ENCODE measurements at places on chromosomes 12 and 14.

DNA sequence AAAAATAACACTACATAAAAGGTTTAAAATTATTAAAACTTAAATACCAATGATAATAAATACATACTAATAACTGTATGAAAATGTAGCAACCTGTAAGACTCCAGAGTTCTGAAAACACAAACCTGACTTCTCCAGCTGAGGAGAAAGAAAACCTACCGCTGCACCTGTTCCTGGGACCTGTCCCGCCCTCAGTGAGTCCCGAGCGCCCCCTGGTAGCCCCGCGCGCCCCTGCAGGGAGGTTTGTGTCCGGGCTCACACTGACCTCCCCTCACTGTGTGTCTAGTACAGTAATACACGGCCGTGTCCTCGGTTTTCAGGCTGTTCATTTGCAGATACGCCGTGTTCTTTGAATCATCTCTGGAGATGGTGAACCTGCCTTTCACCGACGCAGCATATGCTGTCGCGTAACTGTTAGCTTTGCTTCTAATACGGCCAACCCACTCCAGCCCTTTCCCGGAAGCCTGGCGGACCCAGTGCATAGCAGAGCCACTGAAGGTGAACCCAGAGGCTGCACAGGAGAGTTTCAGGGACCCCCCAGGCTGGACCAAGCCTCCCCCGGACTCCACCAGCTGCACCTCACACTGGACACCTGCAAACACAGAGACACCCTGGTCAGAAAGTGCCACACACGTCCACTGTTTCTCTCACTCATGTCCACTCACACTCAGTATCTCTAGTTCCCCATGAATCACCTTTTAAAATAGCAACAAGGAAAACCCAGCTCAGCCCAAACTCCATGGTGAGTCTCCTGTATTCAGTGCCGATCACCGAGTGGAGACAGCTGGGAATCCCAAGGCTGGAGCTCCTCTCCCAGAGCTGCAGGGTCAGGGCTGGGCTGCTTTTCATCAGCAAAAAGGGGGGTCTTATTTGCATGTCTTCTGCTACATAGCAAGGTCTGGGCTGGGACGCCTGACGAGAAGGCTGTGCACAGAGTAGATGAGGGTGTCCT, 1276.3 kb downstream of the TMEM121 start:
- DNase-seq, result no peak

DNA sequence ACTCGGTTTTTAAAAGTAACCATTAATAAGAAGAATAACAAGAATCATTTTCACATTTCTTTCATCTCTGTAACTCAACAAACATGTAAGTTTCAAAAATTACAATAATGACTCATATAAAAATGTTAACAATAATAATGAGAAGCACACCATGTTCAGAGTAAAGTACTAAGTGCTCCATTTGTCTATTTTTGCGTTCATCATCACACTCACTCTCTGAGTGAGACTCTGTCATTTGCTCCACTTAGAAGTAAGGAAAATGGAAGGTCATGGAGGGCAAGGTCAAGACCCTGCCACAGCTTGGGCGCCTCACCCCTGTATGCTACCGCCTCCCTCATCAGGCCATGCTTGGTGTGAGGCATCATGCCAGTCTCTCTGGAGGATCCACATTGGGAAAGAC, 129.9 kb downstream of the TMEM30B start:
- no peak for DNase-seq

- no peak for DNase-seq
Measured at GRCh38 chr12:105569886-105570285, 239.4 kb downstream of the C12orf75 start.

DNA sequence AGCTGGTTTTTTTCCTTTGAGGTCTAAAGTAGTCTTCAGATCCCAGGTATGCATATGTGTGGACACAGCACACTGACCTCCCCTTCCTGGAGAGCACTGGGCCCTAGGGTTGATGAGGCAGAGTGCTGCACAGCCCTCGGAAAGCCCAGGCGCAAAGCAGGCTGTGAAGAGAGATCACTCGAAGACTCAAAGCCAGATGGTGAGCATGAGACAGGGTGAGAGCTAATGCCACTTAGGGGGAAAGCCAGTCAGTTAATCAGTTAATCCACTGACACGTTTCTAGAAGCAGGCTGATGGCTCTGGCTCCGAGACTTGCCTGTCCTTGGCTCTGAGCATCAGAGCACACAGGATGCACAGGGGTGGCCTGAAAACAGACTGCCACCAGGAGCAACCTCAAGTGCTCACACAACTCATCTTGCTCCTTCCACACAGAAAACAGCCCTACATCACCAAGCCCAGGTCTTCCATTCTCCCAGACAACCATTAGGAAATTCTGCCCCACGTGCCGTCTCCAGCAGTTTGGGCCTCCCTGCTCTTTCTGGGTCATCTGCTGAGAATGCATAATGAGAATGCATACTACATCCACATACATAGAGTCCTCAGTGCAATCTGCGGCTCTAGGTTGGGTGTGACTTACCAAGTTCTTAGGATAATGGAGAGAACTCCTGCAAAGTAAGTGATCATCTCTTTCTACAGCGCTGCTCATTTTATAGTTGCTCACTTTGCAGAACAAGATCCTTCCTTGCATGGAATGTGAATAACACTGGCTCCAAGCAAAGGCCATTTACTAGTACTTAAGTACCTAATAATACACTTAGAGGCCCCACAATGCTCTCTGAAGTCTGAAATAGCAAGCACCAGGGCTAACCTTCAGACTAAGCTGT, 12.0 kb downstream of the AQP6 start:
- DNase-seq, result no peak
